ENCODE measurements at places on chromosomes 13 and 19.

DNA sequence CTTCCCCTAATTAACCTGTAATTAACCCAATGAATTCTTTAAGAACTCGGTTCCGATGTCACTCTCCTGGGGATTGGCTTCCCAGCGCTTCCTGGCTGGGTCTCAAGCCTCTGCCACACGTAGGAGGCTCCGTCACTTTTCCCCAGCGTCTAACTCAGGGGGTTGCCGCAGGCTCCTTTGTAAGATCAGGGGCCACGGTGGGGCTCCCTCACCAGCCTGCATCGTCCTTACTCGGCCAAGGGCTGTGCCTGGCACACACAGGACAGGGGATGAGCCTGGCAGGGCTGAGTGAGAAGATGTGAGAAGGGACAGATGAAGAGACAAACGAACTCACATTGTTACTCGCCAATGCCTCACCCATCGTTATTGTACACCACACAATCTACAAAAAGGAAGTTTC is 20.9 kb upstream of the ATP11A start:
- no peak for DNase-seq

- no peak for DNase-seq
Measured at GRCh38 chr13:48790199-48790598, 136.5 kb downstream of the CYSLTR2 start.

DNA sequence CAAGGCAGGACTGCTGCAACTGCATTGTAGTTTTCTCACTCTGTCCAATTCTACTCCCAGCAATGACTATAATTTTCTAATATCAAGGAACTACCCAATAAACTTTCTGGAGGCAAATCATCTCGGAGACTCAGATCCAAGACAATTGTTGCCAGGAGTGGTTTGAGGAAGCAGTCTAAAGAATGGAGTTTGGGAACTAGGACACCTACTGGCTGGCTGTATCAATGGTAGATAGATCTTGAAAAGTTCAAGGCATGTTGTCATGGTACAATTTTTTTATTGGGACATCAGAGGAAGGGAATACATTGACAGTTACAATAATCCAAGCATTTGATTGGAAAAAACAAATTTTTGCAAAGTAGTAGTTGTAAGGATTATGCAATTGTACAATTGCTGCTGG is 648.3 kb upstream of the SLITRK6 start:
- no peak for DNase-seq

- no peak for DNase-seq
Measured at GRCh38 chr19:17314007-17314593, 4.7 kb downstream of the DDA1 start.

- DNase-seq = no peak
Measured at GRCh38 chr13:43567608-43568007, 219.2 kb downstream of the ENOX1 start.
